Activated T-helper 1 cell treated with anti-CD3 and anti-CD28 coated beads, Interleukin-12 subunit alpha, Interleukin-12 subunit beta, Interleukin-2, Interleukin-4 antibody, amounts not matched to agents 30 ng/mL and 10 ng/mL and 1 ng/mL, durations not matched to agents 14 hours and 24 hours and 36 hours (primary cell): ENCODE measurements at places on chromosomes 2 and 18. TPM values are rescaled to one million over a fixed set of nuclear protein-coding genes. Genes with fewer than 3 reads are reported as not detected.
A peak's percentile ranks its signal among the peaks of the same experiment; 100 is the strongest.

The ONECUT2 gene
- under 0.01 TPM in 1 of 2 replicates, not detected in the other for total RNA-seq

DNA sequence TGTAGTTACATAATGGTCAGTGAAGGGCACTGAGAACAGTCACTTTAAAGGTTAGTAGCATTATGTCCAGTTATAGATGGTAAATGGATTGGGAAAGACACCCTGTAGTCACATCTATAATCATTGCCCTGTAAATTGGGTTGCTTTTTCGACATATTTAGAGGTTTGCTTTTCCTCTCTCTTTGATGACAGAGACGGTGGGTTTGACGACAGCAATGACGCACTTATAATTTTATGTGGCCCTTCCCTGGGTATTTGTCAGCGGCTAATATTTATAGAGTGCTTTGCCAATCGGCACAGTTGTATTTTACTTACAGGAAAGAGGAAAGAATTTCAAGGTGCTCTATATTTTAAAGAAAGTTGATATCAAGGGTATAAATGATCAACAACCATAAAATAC, 2.8 kb downstream of the CPS1 start:
- H3K27me3 ChIP-seq: peaks cover 2% of the 10 kb centered on the region
- no peak overlapping the region for H3K27ac ChIP-seq
- no peaks in the 10 kb centered on the region for H3K36me3 ChIP-seq
- H3K4me3 ChIP-seq: no peak overlapping the region

DNA sequence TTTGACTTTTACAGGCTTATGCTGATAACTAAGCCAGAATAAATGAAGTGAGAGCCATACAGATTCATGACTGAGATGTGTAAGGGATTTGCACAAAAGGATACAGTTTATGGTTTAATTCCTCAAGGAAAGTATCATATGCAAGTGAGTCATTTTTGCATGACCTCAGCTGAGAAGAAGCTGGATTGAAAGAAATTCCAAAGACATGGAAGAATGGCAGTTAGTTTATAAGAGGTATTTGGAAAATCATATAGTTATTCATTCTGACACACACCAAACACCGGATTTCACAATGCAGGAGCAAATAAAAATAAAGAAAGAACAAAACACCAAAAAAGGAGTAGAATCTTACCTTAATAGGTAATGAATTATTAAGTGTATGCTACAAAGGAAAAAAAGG, 83.2 kb upstream of the RND3 start:
- H3K36me3 ChIP-seq: no peaks in the 10 kb centered on the region
- H3K27ac ChIP-seq: no peak overlapping the region
- no peaks in the 10 kb centered on the region for H3K4me1 ChIP-seq
- H3K27me3 ChIP-seq: no peaks in the 10 kb centered on the region
- no peak for DNase-seq

The TDRD15 gene
- not detected in 2 replicates for total RNA-seq

- peaks cover 4% of the 10 kb centered on the region for H3K27me3 ChIP-seq
- H3K27ac ChIP-seq: no peak overlapping the region
- H3K36me3 ChIP-seq: no peaks in the 10 kb centered on the region
These were observed 146.0 kb upstream of the SERTAD2 start for GRCh38 chr2:64799592-64800252.

- H3K27ac ChIP-seq: no peak overlapping the region
- no peak overlapping the region for H3K4me3 ChIP-seq
- peaks cover 18% of the 10 kb centered on the region for H3K27me3 ChIP-seq
- H3K36me3 ChIP-seq: no peaks in the 10 kb centered on the region
- no peaks in the 10 kb centered on the region for H3K4me1 ChIP-seq
- DNase-seq: no peak
These were observed 344.8 kb upstream of the HS6ST1 start for GRCh38 chr2:128663371-128664050.

GRCh38 chr2:50221106-50221505, 810.8 kb downstream of the NRXN1 start:
- H3K27ac ChIP-seq: no peak overlapping the region
- H3K27me3 ChIP-seq: no peaks in the 10 kb centered on the region

The TYMS gene
- total RNA-seq: 246 and 257 TPM in 2 replicates

DNA sequence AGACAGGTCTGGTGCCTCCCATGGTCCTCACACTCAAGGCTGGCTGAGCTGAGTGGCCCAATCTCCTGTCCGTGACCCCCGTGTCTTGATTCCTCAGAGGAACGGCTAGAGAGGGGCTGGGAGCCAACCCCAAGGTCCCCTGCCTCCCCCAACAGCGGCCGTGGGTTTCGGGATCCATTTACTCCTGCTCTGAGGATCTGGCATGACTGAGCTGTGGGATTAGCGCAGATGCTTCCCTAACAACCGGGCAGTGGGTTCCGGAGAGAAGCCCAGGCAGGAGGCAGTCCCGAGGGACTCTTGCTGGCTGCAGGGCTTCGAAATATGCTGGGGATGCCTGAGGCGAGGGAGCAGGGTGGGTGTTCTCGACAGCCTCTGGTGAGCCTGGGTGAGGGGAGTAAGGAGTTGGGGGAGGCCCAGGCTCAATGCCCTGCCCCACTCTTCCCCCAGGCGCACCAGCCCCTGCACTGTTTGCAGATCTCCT, 18.9 kb downstream of the GPR35 start:
- peaks cover 10% of the 10 kb centered on the region for H3K4me1 ChIP-seq
- no peak overlapping the region for H3K4me3 ChIP-seq
- H3K27me3 ChIP-seq: peaks cover 10% of the 10 kb centered on the region
- no peak overlapping the region for H3K27ac ChIP-seq

- H3K4me3 ChIP-seq: no peak overlapping the region
- H3K27me3 ChIP-seq: peaks cover 1% of the 10 kb centered on the region
- DNase-seq: no peak
- H3K4me1 ChIP-seq: peaks cover 9% of the 10 kb centered on the region
- no peak overlapping the region for H3K27ac ChIP-seq
These were observed 59.0 kb upstream of the THOC1 start for GRCh38 chr18:326846-327245.

The KRTCAP3 gene
- total RNA-seq: 3.5 and 5.7 TPM in 2 replicates

DNA sequence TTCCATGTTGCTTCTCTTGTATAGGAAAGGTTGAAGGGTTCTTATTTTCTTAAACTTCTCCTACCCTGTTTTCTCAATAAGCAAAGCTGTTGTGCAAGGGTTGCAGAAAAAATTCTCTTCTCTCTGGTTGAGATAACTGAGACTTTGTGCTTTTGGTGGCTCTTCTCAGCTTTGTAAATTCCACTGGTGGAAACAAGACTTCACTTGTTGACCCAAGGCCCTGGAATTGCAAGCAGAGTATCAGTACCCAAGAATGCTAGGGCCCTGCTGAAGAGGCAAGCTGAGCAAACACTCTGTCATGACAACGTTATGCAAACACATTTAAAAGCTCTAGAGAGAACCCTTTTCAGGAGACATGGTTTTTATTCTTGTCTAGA, 294.7 kb upstream of the EPAS1 start:
- H3K4me3 ChIP-seq: no peak overlapping the region
- H3K27ac ChIP-seq: no peak overlapping the region
- H3K4me1 ChIP-seq: no peaks in the 10 kb centered on the region
- H3K36me3 ChIP-seq: peaks cover 2% of the 10 kb centered on the region

The SIX3 gene
- total RNA-seq: not detected in 2 replicates

- no peak overlapping the region for H3K4me3 ChIP-seq
- no peaks in the 10 kb centered on the region for H3K27me3 ChIP-seq
- no peaks in the 10 kb centered on the region for H3K4me1 ChIP-seq
- H3K36me3 ChIP-seq: no peaks in the 10 kb centered on the region
- no peak overlapping the region for H3K27ac ChIP-seq
These were observed 366.7 kb downstream of the NUP35 start for GRCh38 chr2:183490914-183491313.

- H3K36me3 ChIP-seq: peaks cover 9% of the 10 kb centered on the region
- DNase-seq: no peak
- H3K27ac ChIP-seq: no peak overlapping the region
- H3K4me1 ChIP-seq: peaks cover 42% of the 10 kb centered on the region
- no peak overlapping the region for H3K4me3 ChIP-seq
These were observed 1.2 kb upstream of the MFF start for GRCh38 chr2:227323818-227324217.

DNA sequence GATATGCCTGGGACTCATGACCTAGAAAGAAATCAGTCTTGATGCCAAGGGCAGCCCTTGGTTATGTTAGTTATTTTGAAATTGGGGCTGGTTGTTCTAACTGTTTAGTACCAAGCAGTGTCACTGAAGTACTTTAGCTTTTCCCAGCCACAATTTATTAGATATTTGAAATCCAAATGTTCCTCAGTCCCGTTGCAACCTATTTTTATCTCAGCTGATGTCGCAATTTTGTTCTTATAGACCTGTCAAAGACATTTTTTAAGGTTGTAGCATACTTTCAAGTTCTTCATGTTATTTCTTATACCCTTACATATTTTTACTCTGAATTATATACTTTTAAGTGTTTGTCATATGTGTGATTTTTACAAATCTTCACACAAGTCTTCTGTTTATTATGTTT, 100.1 kb downstream of the LRP1B start:
- H3K4me3 ChIP-seq: no peak overlapping the region
- H3K27ac ChIP-seq: no peak overlapping the region
- H3K36me3 ChIP-seq: no peaks in the 10 kb centered on the region
- H3K4me1 ChIP-seq: no peaks in the 10 kb centered on the region

The AOX1 gene
- 0.05 TPM in 1 of 2 replicates, not detected in the other for total RNA-seq

- H3K36me3 ChIP-seq: peaks cover 53% of the 10 kb centered on the region
- no peak for DNase-seq
- peak overlapping the region; percentile 95 for H3K27ac ChIP-seq
These were observed 1.2 kb downstream of the RPL31 start for GRCh38 chr2:101003278-101003775.

DNA sequence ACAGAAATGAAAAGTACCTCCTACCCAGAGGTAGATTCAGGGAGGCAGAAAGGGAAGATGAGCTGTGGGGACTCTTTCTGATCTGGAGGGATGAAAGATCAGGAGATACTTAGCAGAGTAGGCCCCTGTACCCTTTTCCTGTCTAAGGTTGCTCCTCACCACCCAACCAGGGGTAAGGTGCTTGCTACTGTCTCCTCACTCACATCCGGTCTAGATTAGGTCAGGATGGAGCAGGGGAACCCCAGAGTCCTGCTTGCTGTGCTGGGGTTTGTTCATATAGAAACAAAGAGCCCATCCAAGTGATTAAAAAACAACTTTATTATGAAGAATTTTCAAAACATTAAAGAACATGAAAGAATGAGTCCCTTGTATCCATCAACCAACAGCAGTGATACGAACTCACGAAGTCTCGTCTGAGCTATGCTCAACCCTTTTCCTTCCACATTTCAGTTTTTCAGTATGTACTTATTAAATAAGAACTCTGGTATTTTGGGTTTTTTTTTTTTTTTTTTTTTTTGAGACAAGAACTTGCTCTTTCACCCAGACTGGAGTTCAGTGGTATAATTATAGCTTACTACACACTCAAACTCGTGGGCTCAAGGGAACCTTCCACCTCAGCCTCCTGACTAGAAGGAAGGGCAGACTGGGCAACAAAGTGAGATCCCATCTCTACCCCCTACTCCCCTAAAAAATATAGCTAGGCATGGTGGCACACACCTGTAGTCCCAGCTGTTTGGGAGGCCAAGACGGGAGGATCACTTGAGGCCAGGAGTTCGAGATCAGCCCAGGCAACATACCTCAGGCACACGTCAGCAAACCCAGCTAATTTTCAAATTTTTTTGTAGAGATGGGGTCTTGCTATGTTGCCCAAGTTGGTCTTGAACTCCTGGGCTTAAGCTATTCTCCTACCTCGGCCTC, 28.5 kb upstream of the MCFD2 start:
- DNase-seq: peak; percentile 75
- peaks cover 21% of the 10 kb centered on the region for H3K36me3 ChIP-seq

DNA sequence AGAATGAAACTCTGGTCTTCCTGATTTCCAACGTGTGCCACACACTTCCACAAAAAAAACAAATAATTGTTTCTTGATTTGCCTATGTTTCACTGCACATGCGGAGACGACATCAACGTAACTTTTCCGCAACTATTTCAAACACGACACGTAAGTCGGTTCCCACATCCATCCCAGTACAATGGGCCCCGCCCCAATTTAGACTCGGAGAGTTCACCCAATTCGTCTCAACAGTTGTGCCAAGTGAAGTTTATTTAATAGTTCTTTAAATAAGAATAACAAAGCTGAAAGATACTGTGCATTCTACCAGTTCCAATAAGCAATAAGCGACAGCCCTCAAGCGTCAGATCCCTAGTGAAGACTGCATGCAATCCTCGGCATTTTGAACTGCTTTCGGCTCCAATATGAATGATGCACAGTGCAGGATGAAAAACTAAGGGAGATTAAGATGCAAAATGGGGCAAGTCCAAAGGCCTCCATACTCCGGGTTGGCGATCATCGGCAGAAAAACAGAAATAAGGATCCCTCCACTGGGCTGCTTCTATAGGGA, 664 bp downstream of the CCT4 start:
- peaks cover 26% of the 10 kb centered on the region for H3K36me3 ChIP-seq
- no peak for DNase-seq
- peaks cover 23% of the 10 kb centered on the region for H3K4me1 ChIP-seq
- H3K4me3 ChIP-seq: peak overlapping the region; percentile 95
- H3K27ac ChIP-seq: peak overlapping the region; percentile 97
- no peaks in the 10 kb centered on the region for H3K27me3 ChIP-seq

- H3K4me1 ChIP-seq: peaks cover 36% of the 10 kb centered on the region
- DNase-seq: no peak
- H3K27me3 ChIP-seq: no peaks in the 10 kb centered on the region
- H3K4me3 ChIP-seq: peak overlapping the region; percentile 79
- peak overlapping the region; percentile 87 for H3K27ac ChIP-seq
These were observed 16.3 kb downstream of the PCBP1 start for GRCh38 chr2:70103531-70104061.

GRCh38 chr2:161138429-161138828, 21.8 kb upstream of the TANK start:
- peak overlapping the region; percentile 94 for H3K4me3 ChIP-seq
- H3K4me1 ChIP-seq: peaks cover 68% of the 10 kb centered on the region
- no peak for DNase-seq
- H3K27ac ChIP-seq: peak overlapping the region; percentile 96
- no peaks in the 10 kb centered on the region for H3K27me3 ChIP-seq
- peaks cover 35% of the 10 kb centered on the region for H3K36me3 ChIP-seq

GRCh38 chr2:231542136-231542535, 11.9 kb upstream of the NMUR1 start:
- no peak for DNase-seq
- H3K27me3 ChIP-seq: peaks cover 6% of the 10 kb centered on the region
- no peak overlapping the region for H3K27ac ChIP-seq

The MAP3K2 gene
- 64.1 and 66.1 TPM in 2 replicates for total RNA-seq

- peaks cover 15% of the 10 kb centered on the region for H3K27me3 ChIP-seq
- no peak overlapping the region for H3K27ac ChIP-seq
- H3K4me1 ChIP-seq: peaks cover 8% of the 10 kb centered on the region
- no peak overlapping the region for H3K4me3 ChIP-seq
- no peaks in the 10 kb centered on the region for H3K36me3 ChIP-seq
These were observed 76.2 kb downstream of the DCDC2C start for GRCh38 chr2:3779496-3780049.

The IL36RN gene
- total RNA-seq: not detected in 2 replicates

DNA sequence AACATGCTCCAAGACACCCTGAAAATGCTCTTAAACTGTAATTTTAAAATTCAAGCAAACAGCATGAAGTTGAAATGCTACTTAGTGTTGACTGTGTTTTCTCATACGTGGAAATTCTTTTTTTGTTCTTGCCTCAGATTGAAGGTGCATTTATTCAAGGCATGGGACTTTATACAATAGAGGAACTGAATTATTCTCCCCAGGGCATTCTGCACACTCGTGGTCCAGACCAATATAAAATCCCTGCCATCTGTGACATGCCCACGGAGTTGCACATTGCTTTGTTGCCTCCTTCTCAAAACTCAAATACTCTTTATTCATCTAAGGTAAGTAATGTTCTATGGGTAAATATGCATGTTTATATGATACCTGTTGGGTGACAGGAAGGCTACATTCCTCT, 82.7 kb downstream of the AOX1 start:
- no peaks in the 10 kb centered on the region for H3K27me3 ChIP-seq
- no peak overlapping the region for H3K4me3 ChIP-seq

The MAP3K19 gene
- not detected in 2 replicates for total RNA-seq

GRCh38 chr2:120629241-120629895, 106.3 kb upstream of the GLI2 start:
- no peaks in the 10 kb centered on the region for H3K4me1 ChIP-seq
- no peak overlapping the region for H3K4me3 ChIP-seq
- H3K36me3 ChIP-seq: no peaks in the 10 kb centered on the region
- peaks cover 2% of the 10 kb centered on the region for H3K27me3 ChIP-seq
